ENCODE measurements at places on chromosomes 3 and 15. TPM values are rescaled to one million over a fixed set of nuclear protein-coding genes. Genes with fewer than 3 reads are reported as not detected.

Gene COL6A5
- not detected for total RNA-seq

Gene JAGN1
- total RNA-seq, result 81.7 TPM

Gene TP63
- 0.27 TPM for total RNA-seq

Gene HACD3
- 140 TPM for total RNA-seq

Gene HRG
- not detected for total RNA-seq

Gene GOLGA8Q
- total RNA-seq, result not detected

Gene HES1
- total RNA-seq, result 9.5 TPM

Measured in A549 treated with ZK216348 at 1 μM for 4 hours (cell line).